ENCODE measurements at places on chromosomes 3 and 15. TPM values are rescaled to one million over a fixed set of nuclear protein-coding genes. Genes with fewer than 3 reads are reported as not detected.

- H3K4me3 ChIP-seq: no peak overlapping the region
- H3K36me3 ChIP-seq: no peaks in the 10 kb centered on the region
- peaks cover 2% of the 10 kb centered on the region for H3K4me1 ChIP-seq
- no peak overlapping the region for H3K27ac ChIP-seq
These were observed 16.7 kb downstream of the ADAM10 start for GRCh38 chr15:58732625-58733363.

- no peak for DNase-seq
- no peak overlapping the region for H3K27ac ChIP-seq
- H3K4me3 ChIP-seq: no peak overlapping the region
- peaks cover 3% of the 10 kb centered on the region for H3K4me1 ChIP-seq
These were observed 133.5 kb downstream of the LRRK1 start for GRCh38 chr15:101052681-101053121.

- no peak overlapping the region for H3K4me3 ChIP-seq
- no peaks in the 10 kb centered on the region for H3K36me3 ChIP-seq
- no peak for DNase-seq
- no peaks in the 10 kb centered on the region for H3K27me3 ChIP-seq
- no peaks in the 10 kb centered on the region for H3K4me1 ChIP-seq
- H3K27ac ChIP-seq: no peak overlapping the region
These were observed 89.4 kb upstream of the ICE2 start for GRCh38 chr15:60568301-60568742.

GRCh38 chr15:49115062-49115461 is 40.3 kb downstream of the COPS2 start:
- H3K4me1 ChIP-seq: no peaks in the 10 kb centered on the region
- no peaks in the 10 kb centered on the region for H3K36me3 ChIP-seq
- H3K27ac ChIP-seq: no peak overlapping the region
- DNase-seq: no peak
- no peaks in the 10 kb centered on the region for H3K27me3 ChIP-seq

DNA sequence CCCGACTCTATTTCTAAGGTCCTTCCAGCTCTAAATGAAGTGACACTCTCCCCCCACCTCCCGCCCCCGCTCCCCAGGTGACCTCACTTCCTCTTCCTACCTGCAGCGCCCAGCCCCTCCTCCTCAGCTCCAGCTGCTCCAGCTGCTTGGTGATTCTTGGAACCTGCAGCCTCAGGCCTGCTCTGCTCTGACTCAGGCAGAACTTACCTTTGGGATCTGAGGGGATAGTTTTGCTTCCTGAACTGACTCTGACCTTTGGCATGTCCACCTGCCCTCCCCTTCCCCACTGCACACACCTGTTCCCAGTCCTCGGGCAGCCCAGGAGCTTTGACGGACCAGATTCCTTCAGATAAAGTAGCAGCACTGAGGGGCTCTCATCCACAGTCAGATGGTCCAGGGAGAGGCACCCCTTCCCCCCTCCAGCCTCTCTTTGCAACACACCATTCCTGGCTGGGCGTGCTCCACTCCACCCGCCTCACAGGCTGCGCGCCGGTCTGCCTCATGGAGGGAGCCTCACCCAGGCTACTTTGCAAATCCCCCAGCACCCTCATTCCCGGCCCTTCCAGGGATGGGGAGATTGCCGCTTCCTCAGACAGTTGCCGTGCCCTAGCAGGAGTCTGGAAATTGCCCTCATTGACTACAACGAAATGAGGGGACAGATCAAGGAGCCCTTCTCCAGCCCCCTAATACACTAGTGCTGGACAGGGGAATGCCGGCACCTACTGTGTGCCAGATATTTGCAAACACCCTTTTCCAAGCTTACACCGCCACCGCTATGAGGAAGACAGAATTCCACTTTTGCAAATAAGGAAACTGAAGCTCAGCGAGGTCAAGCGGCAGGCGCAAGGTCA is 692 bp upstream of the C15orf39 start:
- peaks cover 12% of the 10 kb centered on the region for H3K4me1 ChIP-seq
- no peaks in the 10 kb centered on the region for H3K27me3 ChIP-seq
- peak; percentile 59 for DNase-seq

GRCh38 chr3:44077267-44077666 is 164.4 kb upstream of the TOPAZ1 start:
- H3K27me3 ChIP-seq: no peaks in the 10 kb centered on the region
- H3K4me1 ChIP-seq: no peaks in the 10 kb centered on the region
- no peaks in the 10 kb centered on the region for H3K36me3 ChIP-seq
- H3K4me3 ChIP-seq: no peak overlapping the region
- DNase-seq: no peak

- no peaks in the 10 kb centered on the region for H3K27me3 ChIP-seq
- no peak overlapping the region for H3K4me3 ChIP-seq
- H3K4me1 ChIP-seq: peaks cover 7% of the 10 kb centered on the region
- DNase-seq: no peak
- no peak overlapping the region for H3K27ac ChIP-seq
- H3K36me3 ChIP-seq: no peaks in the 10 kb centered on the region
These were observed 120.0 kb downstream of the FNDC3B start for GRCh38 chr3:172159376-172159775.

- no peaks in the 10 kb centered on the region for H3K36me3 ChIP-seq
- no peaks in the 10 kb centered on the region for H3K27me3 ChIP-seq
- H3K27ac ChIP-seq: no peak overlapping the region
- H3K4me1 ChIP-seq: peaks cover 9% of the 10 kb centered on the region
- H3K4me3 ChIP-seq: no peak overlapping the region
- no peak for DNase-seq
These were observed 3.7 kb upstream of the CLDN1 start for GRCh38 chr3:190325923-190326322.

GRCh38 chr15:92968926-92969651 is 69.0 kb downstream of the CHD2 start:
- H3K36me3 ChIP-seq: no peaks in the 10 kb centered on the region
- H3K4me1 ChIP-seq: peaks cover 3% of the 10 kb centered on the region
- no peak overlapping the region for H3K27ac ChIP-seq

DNA sequence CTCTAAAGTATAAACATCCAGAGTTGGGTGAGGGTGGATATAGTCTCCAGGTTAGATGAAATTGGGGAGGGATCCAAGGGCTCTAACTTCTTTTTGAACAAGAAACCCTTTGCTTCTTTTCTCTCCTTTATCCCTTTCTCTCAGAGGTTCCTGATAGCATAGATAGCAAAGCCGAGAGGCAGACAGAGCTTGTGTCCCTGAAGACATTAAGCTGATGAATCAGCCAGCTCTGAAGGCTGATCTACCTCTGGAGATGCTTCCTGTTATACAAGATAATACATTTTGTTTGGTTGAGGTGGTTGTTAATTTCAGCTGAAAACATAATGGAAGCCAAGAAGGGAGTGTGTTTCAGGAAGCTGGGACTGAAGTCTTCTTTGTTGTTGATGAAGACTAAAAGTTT is 193.2 kb downstream of the PDCD6IP start:
- H3K4me3 ChIP-seq: no peak overlapping the region
- no peaks in the 10 kb centered on the region for H3K27me3 ChIP-seq
- no peaks in the 10 kb centered on the region for H3K4me1 ChIP-seq
- no peak overlapping the region for H3K27ac ChIP-seq
- no peaks in the 10 kb centered on the region for H3K36me3 ChIP-seq

DNA sequence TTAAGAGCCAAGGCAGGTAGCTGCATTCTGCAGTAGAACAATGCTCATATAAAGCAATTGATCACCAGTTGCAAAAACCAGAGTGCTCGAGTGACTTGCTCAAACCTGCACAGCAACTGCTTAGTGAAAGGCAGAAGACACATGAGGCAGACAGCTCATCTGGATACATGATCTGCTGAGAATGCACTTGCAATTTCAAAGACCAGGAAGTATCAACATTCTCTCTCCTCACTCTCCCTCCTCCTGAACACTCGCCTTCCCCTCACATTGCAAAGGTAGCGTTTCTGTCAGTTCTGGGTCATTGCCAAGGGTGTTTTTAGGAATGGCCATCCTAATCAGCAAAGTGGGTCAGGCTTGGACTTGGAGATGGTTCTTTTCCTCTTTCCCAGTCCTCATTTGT is 61.0 kb downstream of the BFSP2 start:
- H3K4me3 ChIP-seq: no peak overlapping the region
- DNase-seq: no peak
- H3K27ac ChIP-seq: no peak overlapping the region

GRCh38 chr3:177137774-177138705 is 59.2 kb downstream of the TBL1XR1 start:
- no peaks in the 10 kb centered on the region for H3K27me3 ChIP-seq
- H3K4me3 ChIP-seq: no peak overlapping the region
- H3K4me1 ChIP-seq: peaks cover 4% of the 10 kb centered on the region
- no peak for DNase-seq
- H3K36me3 ChIP-seq: no peaks in the 10 kb centered on the region

DNA sequence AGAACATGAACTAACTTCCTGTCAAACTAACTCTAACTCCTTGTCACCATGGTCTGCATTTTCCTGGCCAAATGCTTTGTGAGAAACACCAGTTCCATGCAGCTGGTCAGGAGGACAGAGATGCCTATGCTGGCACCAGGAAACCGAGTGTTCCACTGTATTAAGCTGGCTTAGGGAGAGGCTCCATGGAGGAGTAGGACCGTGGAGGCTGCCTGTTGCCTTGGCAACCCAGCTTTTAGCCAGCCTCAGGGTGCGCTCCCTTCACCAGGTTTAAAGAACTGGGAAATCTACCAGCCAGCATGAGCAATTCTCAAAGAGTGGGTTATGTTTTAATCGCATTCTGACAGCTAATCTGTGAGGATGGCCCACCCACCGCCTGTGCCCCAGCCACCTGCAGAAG is 394.1 kb downstream of the OCA2 start:
- no peaks in the 10 kb centered on the region for H3K4me1 ChIP-seq
- no peak for DNase-seq
- no peaks in the 10 kb centered on the region for H3K27me3 ChIP-seq
- H3K27ac ChIP-seq: no peak overlapping the region
- no peaks in the 10 kb centered on the region for H3K36me3 ChIP-seq

- H3K4me3 ChIP-seq: no peak overlapping the region
- H3K4me1 ChIP-seq: no peaks in the 10 kb centered on the region
- no peaks in the 10 kb centered on the region for H3K36me3 ChIP-seq
- DNase-seq: no peak
- no peaks in the 10 kb centered on the region for H3K27me3 ChIP-seq
- H3K27ac ChIP-seq: no peak overlapping the region
These were observed 517.6 kb upstream of the ROBO1 start for GRCh38 chr3:80285388-80285787.

- DNase-seq: no peak
- H3K27me3 ChIP-seq: no peaks in the 10 kb centered on the region
- H3K27ac ChIP-seq: no peak overlapping the region
These were observed 319.2 kb downstream of the SHQ1 start for GRCh38 chr3:72529081-72529480.

GRCh38 chr3:168870892-168871291 is 775.2 kb upstream of the GOLIM4 start:
- H3K4me3 ChIP-seq: no peak overlapping the region
- no peaks in the 10 kb centered on the region for H3K36me3 ChIP-seq
- H3K27me3 ChIP-seq: no peaks in the 10 kb centered on the region
- DNase-seq: no peak
- H3K4me1 ChIP-seq: no peaks in the 10 kb centered on the region

GRCh38 chr3:172953571-172953970 is 187.5 kb downstream of the SPATA16 start:
- H3K4me1 ChIP-seq: no peaks in the 10 kb centered on the region
- no peak for DNase-seq
- no peak overlapping the region for H3K4me3 ChIP-seq
- H3K27ac ChIP-seq: no peak overlapping the region

DNA sequence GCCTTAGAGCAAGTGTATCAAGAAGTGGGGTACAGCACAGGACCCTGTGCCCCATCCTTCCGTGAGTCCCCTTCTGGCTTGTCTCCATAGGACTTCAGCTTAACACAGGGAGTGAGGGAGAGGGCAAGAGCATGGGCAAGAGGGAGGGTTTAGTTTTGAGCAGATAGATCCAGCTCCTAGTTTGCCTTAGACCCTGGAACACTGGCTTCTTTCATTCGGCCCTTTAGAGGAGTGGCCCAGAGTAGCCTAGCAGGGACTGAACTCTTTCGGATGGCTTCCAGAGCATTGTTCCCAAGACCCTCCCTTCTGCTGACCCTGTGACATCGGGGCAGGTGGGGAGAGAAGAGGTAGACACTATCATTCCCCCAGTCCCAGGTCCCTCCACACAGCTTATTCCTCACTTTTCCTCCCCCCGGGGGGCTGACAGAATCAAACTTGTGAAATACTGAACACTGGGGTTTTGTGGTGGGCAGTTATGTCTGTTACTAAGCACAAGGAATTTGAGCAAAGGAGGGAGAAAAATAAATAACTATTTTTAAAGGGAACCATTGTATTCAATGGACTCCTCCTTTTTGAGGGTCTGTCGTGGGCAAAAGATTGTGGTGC is 289.6 kb upstream of the C2CD4B start:
- no peak overlapping the region for H3K4me3 ChIP-seq
- no peaks in the 10 kb centered on the region for H3K36me3 ChIP-seq
- no peaks in the 10 kb centered on the region for H3K27me3 ChIP-seq
- peaks cover 1% of the 10 kb centered on the region for H3K4me1 ChIP-seq
- no peak for DNase-seq

DNA sequence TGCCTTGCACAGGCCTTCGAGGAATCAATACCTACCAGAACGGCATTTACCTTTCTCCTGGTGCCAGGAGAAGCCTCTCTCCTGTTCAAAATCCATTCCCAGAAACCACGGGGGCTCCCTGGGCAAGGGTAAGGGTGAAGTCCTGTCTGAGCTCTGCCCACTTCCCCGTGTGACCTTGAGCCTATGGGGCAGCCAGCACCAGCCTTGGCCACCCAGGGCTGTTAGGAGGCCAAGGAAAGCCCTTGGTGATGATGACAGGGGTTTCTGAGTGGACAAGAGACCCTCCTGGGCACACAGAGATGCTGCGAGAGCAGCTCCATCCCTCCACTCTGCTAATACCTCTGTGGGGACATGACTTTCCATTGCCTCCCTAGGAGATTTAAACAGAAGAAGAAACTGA is 5.9 kb downstream of the SCN5A start:
- H3K27ac ChIP-seq: no peak overlapping the region
- H3K4me3 ChIP-seq: no peak overlapping the region
- DNase-seq: no peak
- H3K4me1 ChIP-seq: no peaks in the 10 kb centered on the region
- no peaks in the 10 kb centered on the region for H3K27me3 ChIP-seq

Gene POLQ
- total RNA-seq: 0.41 TPM

Gene ATP8B4
- total RNA-seq: 7.1 TPM

Gene VPS39
- 52.7 TPM for total RNA-seq

Gene NXPE3
- total RNA-seq: 11.8 TPM
